ENCODE measurements at places on chromosomes 7 and 10.

GRCh38 chr7:11950281-11950680, 118.3 kb upstream of the THSD7A start:
- DNase-seq, result no peak

- no peak for DNase-seq
These were observed 78.8 kb downstream of the PROSER2 start for GRCh38 chr10:11901833-11902475.

GRCh38 chr7:96322373-96322695, 436 bp upstream of the SLC25A13 start:
- no peak for DNase-seq

DNA sequence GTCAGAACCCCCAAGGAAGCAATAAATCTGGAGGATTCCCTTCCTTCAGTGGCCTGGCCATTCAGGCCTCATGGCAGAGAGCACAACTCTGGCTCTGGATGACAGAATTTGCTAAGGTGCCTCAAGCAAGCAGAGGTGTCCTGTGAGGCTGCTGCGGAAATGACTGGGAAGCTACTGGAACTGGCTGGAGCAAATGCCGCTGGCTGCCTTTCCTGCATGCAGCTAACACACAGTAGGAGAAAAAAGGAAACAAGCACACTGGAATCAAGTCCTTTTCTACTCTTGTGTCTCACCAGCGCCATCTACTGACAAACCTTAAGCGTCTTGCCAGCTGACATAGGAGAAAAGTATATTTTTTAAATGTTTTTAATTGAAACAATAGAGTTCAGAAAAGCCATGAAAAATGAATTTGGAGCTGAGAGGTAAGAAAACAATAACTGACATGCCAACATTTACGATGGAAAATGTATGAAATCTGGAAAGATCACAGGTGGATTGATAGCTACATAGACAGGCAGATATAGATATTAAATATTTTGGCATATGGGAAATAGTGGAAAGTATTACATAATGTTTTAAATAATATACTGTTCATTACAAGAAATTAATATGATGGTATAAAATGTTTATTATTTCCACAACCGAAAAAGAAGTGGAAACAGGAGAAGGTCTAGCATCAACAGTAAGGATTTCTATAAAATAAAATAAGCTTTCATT, 951.6 kb downstream of the ANKRD7 start:
- peak; percentile 78 for DNase-seq

- no peak for DNase-seq
These were observed 118.2 kb downstream of the PTPN20 start for GRCh38 chr10:47029181-47030009.

DNA sequence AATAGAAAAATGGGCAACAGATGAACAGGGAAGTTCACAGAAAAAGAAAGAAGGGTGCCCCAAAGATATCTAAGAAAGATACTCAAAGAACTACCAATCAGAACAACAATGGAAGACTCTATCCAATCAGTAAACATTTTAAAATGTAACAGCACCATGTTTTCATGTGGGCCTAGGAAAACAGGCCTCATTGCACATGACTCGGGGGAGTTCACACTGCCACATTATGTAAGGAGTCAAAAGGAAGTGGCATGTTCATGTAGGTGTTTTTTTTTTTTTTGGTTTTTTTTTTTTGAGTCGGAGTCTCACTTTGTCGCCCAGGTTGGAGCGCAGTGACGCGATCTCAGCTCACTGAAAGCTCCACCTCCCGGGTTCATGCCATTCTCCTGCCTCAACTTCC, 132.2 kb downstream of the USP6NL start:
- no peak for DNase-seq

DNA sequence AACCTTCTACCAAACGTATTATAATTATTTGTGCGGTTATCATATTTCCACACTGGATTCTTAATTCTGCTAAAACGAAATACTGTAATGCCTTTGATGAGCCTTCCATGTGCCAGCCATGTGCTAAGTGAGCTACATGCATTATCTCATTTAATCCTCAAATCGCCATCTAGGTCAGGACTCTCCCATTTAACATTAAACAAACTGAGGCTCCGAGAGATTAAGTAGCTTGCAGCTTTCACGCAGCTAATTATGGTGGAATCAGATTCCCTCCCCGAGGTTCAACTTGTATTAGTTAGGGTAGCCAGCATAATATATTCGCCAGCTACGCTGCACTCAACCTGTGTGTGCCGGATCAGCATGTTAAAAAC, 798 bp upstream of the TSPAN33 start:
- DNase-seq, result no peak

DNA sequence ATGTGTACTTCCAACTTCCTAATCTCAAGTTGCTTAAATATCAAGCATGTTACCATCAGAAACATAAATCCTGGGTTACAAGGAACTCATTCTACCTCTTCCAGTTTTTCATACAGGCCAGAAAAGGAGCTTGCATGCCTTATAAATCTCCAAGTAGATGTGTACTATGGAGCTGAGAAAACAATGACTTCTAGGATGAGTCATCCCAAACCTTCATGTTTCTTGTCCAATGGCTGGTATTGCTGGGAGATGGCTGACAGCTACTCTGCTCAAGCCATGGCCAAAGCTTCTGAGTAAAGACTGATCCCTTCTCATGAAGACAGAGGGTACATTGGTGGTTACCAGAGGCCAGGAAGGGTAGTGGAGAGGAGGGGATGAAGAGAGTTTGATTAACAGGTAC, 8.6 kb downstream of the RAPGEF5 start:
- no peak for DNase-seq

DNA sequence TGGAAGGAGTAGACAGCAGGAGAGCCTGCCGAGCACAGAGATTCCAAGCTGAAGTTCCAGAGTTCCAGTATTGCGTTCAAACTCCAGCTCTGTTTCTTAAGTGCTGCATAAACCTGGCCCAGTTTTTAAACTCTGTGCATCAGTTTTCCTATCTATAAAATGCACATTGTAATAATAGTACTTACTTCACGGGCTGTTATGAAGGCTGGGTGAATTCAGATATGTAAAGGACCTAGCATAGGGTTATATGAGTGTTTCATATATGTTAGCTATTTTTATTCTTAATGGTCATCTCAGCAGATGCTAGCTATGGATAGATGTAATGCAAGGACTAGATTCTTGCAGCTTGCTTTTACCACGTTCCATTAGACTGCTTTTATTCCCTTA, 293.1 kb upstream of the SEMA3C start:
- no peak for DNase-seq

DNA sequence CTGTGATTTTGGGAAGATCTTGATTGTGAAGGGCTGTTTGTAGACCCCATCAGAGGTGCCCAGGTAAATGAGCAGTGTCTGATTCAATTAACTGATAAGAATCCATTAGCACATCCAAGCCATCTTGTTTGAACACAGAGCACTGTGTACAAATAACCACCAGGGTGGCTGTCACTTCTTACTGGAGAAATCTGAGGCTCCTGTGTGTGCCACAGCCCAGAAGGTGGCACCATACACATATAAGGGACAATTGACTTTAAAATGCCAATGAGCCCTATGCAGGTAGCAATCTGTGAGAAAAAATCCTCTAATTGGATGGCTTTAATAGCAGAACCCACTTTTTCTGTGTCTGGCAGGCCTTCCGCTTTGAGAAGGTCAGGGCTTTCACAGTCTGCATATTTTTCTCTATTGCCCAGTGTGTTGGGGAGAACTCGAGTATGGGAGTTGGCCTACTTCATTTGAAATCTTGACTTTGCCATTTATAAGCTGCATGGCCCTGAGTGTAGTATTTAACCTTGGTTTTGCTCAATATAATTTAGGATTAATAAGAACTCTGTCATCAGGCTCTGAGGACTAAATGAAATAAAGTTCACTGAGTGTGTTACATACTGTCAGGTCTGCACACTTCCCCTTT, 517.4 kb downstream of the CCSER2 start:
- DNase-seq, result peak; percentile 21

DNA sequence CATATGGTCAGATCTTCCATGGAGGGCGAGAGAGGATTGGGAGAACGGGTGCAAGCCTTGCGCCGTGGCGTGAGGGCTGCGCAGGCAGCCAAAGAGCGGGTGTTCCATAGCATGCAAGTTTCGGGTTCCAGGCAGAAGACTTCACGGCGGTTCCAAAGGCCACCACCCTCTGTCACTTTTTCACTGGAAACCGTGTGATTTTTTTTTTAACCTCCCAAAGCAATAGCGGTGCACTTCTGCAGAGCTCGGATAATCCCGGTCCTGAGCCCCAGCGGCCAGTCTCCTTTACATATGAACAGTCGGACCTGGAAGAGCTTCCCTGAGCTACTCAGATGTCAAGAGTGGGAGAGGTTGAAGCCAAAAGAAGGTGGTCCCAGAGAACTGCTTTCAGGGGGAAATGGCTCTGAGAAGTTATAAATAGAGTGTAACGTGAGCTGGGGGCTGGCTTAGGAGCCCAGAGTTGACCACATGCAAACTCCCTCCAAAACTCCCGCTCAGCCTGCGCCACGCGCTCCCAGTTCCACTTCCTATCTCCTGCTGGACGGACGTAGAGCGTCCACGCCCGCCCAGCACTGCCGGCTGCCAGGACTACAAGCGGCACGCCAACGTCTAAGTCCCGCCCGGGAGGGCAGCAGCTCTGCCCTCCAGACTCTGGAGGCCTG, at the start of gene MEOX2:
MEOX2 (minus strand) TSS at position 389 of the 662 bp plus-strand sequence; CDS start at position 108, 281 bp downstream.
- DNase-seq, result peak; percentile 43

GRCh38 chr10:63145782-63146181, 12.7 kb downstream of the NRBF2 start:
- DNase-seq, result no peak

GRCh38 chr7:143878884-143879283, 23.1 kb downstream of the TCAF1 start:
- no peak for DNase-seq

- peak; percentile 38 for DNase-seq
These were observed 1.2 kb upstream of the WNT2 start for GRCh38 chr7:117323851-117324711.

DNA sequence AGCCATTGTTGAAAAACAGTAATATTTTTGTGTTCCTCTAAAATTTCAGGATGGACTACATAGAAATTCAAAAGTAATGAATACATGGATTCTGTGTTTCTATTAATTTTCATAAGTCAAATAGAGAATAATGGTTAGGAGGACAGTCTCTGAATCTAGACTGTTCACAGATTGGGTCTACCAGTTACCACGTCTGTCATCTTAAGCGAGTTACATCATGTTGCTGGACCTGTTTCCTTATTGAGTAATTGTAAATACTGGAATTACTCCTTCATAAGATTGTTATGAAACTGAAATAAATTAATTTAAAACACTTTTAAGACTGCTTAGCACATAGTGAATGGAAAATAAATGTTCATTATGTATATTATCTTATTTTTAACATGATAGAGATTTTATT, 172.3 kb downstream of the KCND2 start:
- DNase-seq, result no peak

DNA sequence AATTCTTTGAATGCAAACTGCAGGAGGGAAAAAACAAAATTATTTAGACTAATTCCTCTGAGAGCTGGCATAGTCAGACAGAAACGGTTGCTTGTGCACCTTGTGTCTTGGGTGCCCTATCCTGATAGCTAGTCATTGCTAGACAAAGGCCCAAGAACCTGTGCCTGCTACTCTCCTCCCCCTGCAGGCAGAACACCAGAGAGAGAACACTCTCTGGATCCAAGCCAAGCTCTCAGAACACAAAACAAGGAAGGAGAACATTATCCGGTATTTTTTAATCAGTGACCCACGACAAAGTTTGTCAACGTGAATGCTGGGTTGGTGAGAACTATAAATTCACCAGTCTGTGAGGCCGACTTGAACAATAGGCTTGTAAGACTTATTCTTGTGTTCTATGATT, 18.8 kb upstream of the PPP1R9A start:
- DNase-seq, result no peak

DNA sequence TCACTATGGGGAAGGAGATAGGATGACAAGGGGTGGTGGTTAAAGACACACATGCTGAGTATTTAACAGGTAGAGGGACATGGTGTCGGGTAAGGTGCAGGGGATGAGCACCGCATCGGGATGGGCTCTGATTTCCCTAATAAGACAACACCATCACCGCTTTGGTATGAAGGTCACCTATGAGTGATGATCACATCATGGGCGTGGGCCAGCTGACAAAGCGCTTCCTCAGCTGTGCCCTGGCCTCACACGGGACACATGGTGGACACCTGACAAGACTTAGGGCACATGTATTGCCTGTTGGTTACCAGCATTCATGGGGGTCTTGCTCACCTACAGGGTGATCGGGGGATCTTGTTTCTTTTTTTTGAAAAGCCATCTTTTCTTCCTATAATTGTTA, 12.8 kb downstream of the C7orf57 start:
- no peak for DNase-seq

GRCh38 chr7:34057956-34058355, 152.6 kb downstream of the BMPER start:
- no peak for DNase-seq

GRCh38 chr7:25408876-25409275, 180.6 kb upstream of the NPVF start:
- no peak for DNase-seq

GRCh38 chr10:76723844-76724243, 913.8 kb downstream of the KCNMA1 start:
- no peak for DNase-seq

- no peak for DNase-seq
These were observed 149.4 kb downstream of the SNX10 start for GRCh38 chr7:26441002-26441521.

DNA sequence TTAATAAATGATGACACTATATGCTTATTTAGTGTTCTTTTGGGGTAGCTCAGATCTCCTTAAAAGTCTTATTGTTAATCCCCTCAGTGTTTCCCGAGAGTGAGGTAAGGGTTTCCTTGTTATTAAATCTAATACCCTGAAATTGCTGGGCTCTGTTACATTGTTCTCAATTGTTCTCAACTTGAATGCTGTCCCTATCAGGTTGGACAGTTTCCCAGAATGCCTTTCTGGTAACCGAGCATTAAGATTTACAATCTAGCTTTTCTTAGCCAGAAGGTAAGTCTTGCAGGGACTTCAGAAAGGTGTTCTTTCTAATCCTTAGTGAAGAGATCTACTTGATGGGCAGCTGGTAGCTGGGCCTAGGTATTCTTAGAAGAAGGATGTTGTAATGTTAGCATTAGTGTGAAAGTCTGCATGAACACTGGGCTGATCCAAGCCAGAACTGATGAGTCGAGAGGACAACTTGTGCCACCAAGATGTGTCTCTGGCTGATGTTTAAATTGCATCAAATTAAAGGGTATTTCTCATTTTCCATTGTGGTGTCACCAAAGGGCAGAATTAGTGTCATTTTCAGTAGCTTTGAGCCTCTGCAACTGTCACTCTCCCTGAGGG, 89.9 kb downstream of the SND1 start:
- no peak for DNase-seq

- DNase-seq, result no peak
These were observed 472.6 kb upstream of the CNTNAP2 start for GRCh38 chr7:145643981-145644380.

DNA sequence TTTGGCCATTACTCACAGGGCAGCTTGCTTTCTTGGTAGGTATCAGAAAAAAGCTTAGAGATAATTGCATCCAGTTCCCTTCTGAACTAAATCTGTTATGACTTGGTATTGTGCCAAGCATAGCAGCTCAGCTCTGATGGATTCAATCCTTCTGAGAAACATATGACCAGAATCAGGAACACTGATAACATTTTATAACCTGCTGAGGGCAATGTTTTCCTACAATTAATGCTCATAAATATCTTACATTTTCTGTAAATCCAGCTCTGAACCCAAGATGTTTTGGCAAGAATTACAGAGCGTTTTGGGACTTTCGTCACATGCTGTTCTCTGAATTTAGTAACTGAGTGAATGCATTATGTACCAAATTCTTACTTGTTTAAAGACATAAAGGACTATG, 167.8 kb downstream of the KIF20B start:
- no peak for DNase-seq

Data from WTC11 (cell line).